Activated naive CD4-positive, alpha-beta T cell treated with anti-CD3 and anti-CD28 coated beads, Interleukin-2, amount 50 U/mL, for 72 hours (primary cell): ENCODE measurements at places on chromosomes 5 and 9. TPM values are rescaled to one million over a fixed set of nuclear protein-coding genes. Genes with fewer than 3 reads are reported as not detected.

Gene ZNF169
- 6.8 TPM for total RNA-seq

Gene DMRT3
- total RNA-seq = not detected

Gene IQGAP2
- 62.0 TPM for total RNA-seq

Gene ZNF354C
- 6.9 TPM for total RNA-seq

Gene NUTM2F
- total RNA-seq = not detected

Gene SLC6A7
- total RNA-seq = not detected

Gene SLC6A3
- not detected for total RNA-seq

Gene GARIN3
- total RNA-seq = 0.46 TPM

Gene PHF24
- 0.06 TPM for total RNA-seq

Gene RASGEF1C
- total RNA-seq = not detected

Gene ANKRD34B
- 0.25 TPM for total RNA-seq

Gene PLCXD3
- total RNA-seq = not detected

Gene SH3GL2
- total RNA-seq = not detected

Gene KCTD16
- total RNA-seq = 0.23 TPM

Gene ARHGEF37
- total RNA-seq = 1.8 TPM

Gene IFNA21
- total RNA-seq = not detected

Gene KCNN2
- not detected for total RNA-seq

Gene PCDHA11
- not detected for total RNA-seq

Gene ARL14EPL
- not detected for total RNA-seq

Gene SMIM23
- total RNA-seq = not detected

Gene TEX53
- total RNA-seq = not detected

Gene MYOT
- total RNA-seq = not detected

Gene IGFBPL1
- not detected for total RNA-seq

Gene AQP3
- 36.8 TPM for total RNA-seq

Gene SPAG8
- 1.0 TPM for total RNA-seq

Gene TMEM245
- total RNA-seq = 15.7 TPM

Gene CDC20B
- not detected for total RNA-seq

Gene TXNDC8
- total RNA-seq = not detected

Gene GOLPH3
- total RNA-seq = 35.9 TPM

Gene PCDHGA11
- 0.09 TPM for total RNA-seq

Gene TCF7
- 93.5 TPM for total RNA-seq

Gene ANXA6
- total RNA-seq = 356 TPM
